ENCODE measurements at places on chromosomes 12 and 14.

DNA sequence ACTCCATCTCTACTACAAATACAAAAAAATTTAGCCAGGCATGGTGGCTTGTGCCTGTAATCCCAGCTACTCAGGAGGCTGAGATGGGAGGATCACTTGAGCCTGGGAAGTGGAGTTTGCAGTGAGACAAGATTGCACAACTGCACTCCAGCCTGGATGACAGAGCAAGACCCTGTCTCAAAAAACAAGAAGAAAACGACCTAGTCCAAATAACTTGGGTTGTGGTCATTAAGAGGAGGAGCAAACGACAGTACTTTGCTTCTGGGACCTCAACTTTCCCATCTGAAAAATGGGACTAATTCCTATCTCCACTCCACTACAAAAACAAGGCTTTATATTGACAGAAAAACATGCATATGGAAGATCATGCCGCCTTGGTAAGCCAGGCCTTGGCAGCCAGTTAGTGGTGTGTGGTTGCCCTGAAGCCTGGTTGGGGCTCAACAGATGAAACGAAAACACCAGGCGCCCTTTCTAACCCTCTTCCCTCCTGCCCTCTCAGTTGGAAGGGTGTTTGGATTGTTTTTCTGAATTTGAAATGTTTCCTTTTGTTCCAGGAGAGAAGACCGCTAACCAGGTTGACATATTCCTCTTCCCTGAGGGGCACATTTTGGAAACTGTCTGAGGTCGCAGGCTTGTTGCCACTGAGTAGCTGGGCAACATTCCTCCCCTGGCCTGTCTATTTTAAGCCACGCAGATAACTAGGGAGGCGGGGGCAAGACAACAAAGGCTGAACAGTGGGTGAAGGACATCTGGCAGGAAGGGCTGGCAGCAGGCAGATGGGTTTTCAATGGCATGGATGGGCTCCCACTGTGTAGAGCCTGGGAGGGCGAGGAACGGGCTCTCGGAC, 13.7 kb upstream of the VPS37B start:
- no peak for DNase-seq

DNA sequence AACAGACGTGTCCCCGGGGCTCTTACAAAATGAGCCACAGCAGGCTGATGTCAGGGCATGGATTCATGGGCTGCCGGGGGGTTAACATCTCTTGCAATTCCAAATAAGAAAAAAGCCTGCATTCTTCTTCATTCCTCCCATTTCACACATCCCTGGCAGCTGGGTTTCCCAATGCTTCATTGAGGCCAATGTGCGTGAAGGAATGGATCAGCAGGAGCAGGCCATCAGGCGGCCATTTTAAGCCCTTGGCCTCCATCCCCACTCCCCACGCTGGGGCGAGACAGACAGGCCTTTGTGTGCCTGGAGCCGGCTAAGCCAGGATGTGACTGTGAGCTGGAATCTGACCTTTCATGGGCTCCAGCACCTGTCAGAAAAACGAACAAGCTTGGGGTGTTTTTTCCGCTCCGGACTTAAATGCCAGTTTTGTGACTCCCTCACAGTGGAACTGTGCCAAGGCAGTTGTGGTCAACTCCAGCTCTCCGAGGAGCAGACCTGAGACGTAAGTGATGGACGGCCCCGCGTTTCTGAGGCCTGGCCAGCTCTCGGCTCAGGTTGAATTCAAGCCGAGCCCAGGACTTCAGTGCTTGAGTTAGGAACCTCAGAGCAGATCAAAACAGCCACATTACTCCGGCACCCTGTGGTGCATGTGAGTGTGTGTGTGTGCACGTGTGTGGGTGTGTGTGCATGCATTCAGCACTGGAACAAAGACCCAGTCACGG, 133.1 kb downstream of the TMEM30B start:
- no peak for DNase-seq

DNA sequence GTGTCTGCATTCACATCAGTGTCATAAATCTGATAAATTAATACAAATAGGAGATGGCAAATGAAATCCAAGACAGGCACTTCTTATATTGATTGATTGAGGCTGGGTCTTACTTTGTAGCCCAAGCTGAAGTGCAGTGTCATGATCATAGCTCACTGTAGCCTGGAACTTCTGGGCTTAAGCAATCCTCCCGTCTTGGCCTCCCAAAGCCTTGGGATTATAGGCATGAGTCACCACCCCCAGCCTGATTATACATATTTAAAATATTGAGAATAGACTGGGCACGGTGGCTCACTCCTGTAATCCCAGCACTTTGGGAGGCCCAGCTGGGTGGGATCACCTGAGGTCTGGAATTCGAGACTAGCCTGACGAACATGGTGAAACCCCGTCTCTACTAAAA, 51.3 kb downstream of the MARK3 start:
- no peak for DNase-seq

GRCh38 chr14:68365228-68365627, 427.6 kb downstream of the ZFP36L1 start:
- no peak for DNase-seq

DNA sequence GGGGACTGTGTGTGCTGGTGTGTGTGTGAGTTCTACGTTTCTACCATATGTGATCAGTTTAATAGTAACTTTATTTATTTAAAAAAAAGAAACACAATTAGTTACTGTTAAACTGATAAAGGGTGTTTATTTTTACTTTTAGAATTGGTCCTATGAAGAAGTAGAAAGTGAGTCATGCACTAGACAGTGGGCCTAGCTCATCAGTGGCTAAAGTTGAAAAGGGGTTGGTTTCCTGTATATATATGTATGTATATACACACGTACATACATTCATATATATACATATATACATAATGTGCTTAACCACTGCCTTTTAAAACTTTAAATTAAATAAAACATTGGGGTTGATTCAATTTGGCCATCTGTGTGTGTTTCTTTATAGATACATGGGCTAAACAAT, 68.8 kb upstream of the TMEM263 start:
- no peak for DNase-seq

- DNase-seq, result no peak
Observed at GRCh38 chr14:64844272-64844671, 35.4 kb downstream of the SPTB start.

DNA sequence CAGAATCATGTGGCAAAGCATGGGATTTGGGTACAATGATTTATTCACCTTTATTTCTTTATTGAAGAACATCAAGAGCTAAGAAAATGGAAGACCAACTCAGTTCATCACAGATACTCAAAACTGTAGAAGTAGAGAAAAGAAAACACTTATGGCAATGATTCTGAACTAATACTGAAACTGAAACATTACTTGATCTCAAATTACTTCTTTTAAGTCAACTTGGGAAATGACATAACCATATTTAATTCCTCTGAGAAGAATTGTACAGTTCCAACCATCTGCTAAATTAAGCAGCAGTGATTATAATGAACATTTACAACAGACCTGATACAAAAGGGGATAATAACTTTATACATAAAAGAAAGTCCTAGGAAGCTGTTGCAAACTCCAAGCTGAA, 466.5 kb downstream of the TMTC2 start:
- no peak for DNase-seq

DNA sequence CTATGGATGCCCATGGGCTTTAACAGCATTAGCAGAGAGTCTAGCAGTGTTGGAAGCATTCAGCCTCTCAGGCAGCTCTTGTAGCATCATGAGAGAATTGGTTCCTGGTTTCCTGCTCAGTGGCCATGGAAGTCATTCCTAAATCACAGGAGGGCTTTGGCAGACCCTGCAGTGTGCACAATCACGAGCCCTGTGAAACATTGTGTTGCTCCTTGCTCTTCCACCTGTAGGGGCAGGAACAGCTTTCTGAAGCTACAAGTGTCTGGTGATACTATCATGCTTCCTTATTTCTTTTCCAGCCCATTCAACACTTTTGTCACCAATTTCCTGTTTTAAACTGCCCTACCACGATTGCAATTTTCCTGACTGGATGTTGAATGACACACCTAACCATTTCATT, 402.2 kb upstream of the USP15 start:
- no peak for DNase-seq

- DNase-seq, result no peak
Observed at GRCh38 chr12:20572451-20572850, 122.7 kb upstream of the SLCO1C1 start.

GRCh38 chr14:64763801-64764621, 59.8 kb downstream of the PLEKHG3 start:
- DNase-seq, result no peak

DNA sequence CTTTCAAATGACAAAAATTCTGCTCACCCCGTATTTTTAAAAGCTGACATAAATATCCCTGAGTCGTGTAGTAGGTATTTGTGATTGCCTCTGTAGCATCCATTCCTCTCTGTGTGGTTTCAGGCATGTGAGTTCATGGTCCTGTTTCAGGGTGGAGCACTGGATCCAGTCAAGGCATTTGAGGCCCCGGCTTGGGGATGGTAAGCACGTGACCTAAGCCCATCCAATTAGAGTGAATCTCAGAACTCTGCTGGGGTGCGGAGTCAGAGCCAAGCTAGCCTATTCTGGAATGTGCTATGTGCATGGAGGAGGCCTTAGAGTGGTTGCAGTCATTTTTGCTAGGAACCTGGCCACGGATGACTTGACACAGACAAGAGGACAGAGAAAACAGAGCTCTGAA, 4.3 kb upstream of the CSRP2 start:
- DNase-seq, result no peak

- DNase-seq, result no peak
Observed at GRCh38 chr12:22658214-22658613, 33.2 kb downstream of the ETNK1 start.

DNA sequence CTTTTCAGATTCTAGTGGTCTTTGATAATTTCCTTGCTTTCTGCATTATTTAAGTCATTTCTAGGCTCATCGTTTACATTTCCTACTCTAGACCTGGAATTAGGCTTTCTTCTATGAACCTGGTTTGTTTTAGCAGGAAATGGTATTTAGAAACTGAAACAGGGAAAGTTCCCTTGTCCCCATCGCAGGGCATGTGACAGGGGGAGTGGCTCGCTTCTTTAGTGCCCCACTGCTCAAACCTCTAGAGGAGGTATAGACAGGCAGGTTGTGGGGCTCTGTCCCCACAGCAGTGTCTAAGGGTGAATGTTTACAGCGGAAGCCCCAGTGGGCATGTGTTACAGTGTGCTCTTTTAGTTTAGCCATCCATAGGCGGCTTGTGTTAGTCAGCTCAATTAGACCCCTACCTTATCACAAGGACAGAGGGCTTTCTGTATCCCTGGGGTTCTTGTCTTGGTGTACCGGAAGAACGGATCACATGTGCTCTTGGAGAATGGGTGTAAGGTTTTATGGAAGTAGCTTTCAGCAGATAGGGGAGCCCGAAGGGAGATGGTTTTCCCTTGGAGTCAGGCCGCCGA, 25.0 kb downstream of the IFT81 start:
- no peak for DNase-seq

- DNase-seq, result no peak
Observed at GRCh38 chr12:119780786-119781434, 96.2 kb downstream of the CIT start.

GRCh38 chr14:51095854-51096823, 1.2 kb upstream of the TRIM9 start:
- DNase-seq, result no peak

- DNase-seq, result no peak
Observed at GRCh38 chr14:71931492-71932228, 569 bp upstream of the RGS6 start.

DNA sequence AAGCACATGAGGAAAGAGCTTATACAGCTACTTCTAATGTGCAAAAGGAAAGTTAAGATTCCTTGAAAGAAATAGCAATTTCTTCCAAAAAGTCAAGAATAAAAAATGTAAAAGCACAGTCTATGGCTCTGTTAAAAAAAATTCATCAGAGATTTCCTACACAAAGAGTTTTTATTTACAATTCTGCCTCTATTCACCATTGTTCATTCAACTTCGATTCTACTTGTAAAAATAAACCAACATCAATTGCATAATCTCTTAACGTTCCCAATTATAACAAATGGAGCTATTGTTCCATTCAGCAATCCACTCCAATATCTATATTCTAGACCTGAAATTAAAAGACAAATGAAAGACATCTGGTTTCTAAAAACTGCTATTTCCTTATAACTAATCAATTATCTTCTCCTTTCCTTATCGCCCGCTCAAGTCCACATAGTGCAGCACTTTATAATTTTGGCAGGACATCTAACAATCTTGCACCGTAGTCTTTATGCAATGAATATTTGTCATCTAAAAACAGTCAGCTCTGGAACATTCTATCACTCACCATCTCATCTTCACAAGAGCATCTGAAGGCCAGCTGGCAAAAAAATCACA, 6.2 kb downstream of the EIF2S3B start:
- no peak for DNase-seq

DNA sequence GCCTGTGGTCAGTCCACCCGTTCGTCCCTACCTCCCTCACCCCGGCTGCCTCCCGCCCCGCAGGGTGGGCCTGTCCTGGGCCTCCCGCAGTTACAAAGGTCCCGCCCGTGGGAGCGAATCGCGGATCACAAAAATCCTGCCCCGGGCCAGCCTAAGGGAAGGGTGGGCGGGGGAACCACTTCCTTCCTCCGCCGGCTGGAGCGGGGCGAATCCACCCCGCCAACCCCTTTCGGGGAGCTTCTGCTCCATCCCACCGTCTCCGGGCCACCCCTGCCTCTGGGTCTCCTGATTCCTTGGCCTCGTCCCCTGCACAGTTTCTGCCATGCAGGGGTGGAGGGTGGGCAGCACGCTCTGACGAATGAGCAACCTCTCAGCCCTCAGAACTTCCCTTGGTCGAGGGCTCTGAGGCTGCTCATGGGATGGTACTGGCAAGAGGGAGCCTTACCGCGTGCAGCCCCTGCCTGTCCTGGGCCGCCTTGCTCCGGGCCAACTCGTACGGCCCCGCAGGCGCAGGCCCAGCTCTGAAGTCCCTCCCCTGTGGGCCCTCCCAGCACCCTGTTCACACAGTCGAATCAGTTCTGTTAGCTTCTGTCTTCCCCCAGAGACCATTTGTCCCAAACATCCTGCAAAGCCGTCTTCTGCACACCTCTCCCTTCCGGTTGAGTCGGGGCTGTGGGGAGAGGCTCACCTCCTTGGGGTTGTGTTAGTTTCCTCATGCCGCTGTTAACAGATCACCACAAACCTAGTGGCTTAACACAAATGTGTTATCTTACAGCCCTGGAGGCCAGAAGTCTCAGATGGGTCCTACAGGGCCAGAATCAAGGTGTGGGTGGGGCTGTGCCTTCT, 589 bp upstream of the HVCN1 start:
- peak; percentile 52 for DNase-seq

- no peak for DNase-seq
Observed at GRCh38 chr14:75312341-75312740, 33.7 kb downstream of the FOS start.
